ENCODE measurements at places on chromosomes 2 and 18.

- DNase-seq, result no peak
Observed at GRCh38 chr18:40037356-40037755, 1917.7 kb upstream of the PIK3C3 start.

DNA sequence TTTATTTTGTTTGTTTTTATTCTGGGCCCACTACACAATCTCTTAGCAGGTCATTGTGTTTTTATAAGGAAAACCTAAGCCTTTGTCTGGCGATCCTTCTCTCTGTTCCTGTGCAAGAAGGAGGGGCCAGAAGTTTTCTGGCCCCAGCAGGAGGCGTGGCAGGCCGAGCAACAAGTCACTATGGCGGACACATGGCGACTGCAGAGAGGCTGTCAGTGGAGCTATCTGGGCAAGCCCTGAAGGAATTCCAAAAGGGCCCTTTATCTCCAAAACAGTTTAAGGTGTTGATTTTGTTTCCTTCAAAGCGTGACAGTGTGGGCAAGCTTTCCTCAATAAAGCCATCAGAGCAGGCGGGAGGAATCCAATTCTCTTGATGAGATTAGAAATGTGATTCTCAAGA, 118.8 kb upstream of the CTAGE1 start:
- DNase-seq, result no peak

GRCh38 chr2:84807063-84807485, 73.8 kb downstream of the TRABD2A start:
- no peak for DNase-seq

- no peak for DNase-seq
Observed at GRCh38 chr2:26099933-26100332, 66.0 kb downstream of the RAB10 start.

- DNase-seq, result no peak
Observed at GRCh38 chr2:104416339-104417000, 437.4 kb upstream of the POU3F3 start.

GRCh38 chr2:208545403-208546042, 138.9 kb downstream of the PTH2R start:
- DNase-seq, result no peak

DNA sequence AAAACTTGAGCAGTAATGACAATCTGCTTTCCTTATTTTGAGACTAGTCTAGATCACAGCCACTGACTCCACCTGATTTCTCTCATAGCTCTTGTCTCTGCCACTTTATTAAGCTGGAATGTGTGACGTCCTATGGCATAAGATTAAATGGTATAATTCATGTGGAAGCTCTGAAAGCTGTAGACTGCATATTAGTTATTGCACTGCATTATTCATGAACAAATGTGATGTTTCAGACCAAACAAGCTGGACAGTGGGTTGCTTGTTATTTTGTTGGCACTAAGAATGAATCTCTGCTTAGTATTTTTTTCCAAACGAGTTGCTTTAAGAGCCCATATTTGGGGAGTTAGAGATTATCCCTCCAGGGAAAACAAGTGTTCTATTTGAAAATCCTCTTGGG, 1218.5 kb downstream of the SUCLG1 start:
- no peak for DNase-seq

DNA sequence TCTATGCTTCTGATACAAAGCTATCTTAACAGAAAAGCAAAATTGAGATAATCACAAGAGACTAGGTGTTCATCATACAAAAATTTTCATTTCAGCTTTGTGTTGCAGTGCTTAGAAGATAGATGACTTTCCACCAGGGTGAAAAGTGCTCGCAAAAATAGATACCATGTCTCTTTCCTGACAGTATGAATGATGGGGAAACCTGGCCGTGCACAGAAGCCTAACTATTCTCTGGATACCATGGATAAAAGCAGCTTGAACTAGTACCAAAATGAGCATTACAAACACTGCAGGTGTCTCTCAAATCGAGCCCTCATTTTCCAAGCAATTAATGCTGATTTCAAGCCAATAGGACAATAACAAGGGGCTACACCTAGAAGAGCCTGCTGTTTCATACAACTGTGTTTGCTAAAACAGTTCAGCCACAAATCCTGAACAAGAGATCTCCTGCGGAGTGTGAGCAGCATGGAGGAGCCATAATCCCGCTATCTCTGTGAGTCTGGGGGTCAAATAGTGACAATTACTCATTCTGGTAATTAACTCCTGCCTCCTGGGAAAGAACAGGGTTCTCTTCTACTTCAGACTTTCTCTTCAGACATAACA, 507.6 kb downstream of the PID1 start:
- no peak for DNase-seq

DNA sequence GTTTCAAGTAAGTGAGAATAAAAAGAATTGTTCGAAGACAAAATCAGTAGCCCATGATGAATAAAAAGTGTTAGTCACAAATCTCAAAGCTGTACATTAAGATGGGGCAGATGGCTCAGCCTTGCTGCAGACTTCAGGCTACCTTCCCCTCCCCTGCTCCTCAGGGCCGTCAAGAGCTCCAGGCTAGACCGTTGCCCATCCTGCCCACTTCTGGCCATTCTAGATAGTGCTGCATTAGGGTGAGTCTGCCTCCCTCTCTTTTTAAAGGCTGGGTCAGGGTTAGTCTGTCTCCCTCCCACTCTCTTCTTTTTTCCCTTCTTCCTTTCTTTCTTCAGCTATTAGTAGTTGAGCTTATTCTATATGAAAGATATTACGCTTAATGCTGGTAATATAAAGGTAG, 86.0 kb downstream of the MAPRE2 start:
- DNase-seq, result no peak

GRCh38 chr2:227164763-227165291, 403 bp downstream of the COL4A3 start:
- no peak for DNase-seq

DNA sequence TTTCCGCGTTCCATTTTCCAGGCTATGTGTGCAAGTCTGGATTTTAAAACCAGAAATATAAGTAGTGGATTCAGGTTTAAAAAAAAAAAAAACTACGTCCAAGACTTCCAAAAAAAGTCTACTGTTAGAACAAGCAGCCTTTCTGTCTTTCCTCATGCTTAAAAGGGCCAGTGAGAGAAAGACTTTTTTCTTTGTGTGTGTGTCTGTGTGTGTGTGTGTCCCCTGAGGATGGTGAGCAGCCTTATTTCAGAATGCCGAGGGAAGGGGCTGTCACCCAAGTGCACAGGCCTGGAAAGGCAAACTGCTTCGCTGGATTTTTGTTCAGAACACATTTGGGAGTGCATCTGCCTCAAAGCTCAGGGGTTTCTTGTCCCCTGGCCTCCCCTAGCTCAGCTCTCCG, 98.8 kb downstream of the ZBTB7C start:
- no peak for DNase-seq

All from activated CD4-positive, alpha-beta T cell treated with anti-CD3 and anti-CD28 coated beads for 24 hours (primary cell).